ENCODE measurements at places on chromosomes 7 and 10.

DNA sequence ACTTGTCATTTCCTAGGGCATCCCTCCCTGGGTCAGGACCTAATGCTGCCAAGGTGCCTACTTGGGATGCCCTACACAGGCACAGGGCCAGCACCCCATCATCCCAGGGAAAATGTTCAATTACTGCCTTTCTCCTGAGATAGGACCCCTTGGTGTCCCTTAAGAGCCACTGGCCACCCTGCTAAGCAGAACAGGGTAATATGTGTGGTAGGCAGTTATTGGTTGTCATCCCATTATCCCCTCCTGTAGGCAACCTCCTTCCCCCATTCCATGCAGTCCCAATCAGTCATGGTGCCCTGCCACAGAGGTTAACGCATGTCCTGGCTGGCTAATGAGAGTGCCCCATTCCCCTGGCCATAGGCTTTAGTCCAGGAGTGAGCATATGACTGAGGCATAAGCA lies 53.2 kb downstream of the PRLHR start:
- DNase-seq = no peak

DNA sequence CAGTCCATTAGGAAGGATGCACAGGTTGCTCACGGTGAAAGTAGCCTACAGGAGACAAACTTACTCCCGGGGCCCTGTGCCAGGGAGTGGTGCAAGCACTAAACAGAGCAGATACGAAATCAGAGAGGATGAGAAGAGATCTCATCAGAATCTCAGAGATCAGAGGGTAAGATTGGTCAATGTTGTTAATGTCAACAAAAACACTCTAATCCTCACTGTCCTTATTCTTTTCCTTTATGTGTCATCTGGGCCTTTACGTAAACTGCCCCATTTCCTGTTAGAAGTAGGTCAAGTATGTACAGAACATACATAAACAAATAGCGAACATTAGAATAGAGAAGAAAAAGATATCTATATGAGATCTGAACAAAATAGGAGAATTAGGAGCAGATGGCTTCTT lies 163.1 kb downstream of the PPP1R17 start:
- no peak for DNase-seq

- no peak for DNase-seq
Observed at GRCh38 chr10:68364101-68364886, 31.6 kb upstream of the PBLD start.

DNA sequence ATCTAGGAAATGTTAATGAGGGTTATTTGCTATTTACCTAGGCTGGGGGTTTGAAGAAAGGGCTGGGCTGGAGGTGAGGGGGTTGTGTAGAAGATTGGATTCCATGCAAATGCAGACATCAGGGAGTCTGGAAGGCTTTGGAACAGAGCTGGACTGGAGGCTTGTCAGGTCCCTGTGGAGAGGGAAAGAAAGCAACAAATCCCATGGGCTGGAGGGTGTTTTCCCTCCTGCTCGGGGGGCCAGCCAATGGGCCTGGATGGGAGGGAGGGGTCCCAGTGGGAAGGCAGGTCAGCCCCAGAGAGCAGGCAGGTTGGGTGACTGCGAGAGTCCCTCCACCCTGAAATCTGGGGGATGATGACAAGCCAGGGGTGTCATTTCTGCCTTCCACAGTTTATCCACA lies 431.8 kb downstream of the RPS24 start:
- DNase-seq = no peak

DNA sequence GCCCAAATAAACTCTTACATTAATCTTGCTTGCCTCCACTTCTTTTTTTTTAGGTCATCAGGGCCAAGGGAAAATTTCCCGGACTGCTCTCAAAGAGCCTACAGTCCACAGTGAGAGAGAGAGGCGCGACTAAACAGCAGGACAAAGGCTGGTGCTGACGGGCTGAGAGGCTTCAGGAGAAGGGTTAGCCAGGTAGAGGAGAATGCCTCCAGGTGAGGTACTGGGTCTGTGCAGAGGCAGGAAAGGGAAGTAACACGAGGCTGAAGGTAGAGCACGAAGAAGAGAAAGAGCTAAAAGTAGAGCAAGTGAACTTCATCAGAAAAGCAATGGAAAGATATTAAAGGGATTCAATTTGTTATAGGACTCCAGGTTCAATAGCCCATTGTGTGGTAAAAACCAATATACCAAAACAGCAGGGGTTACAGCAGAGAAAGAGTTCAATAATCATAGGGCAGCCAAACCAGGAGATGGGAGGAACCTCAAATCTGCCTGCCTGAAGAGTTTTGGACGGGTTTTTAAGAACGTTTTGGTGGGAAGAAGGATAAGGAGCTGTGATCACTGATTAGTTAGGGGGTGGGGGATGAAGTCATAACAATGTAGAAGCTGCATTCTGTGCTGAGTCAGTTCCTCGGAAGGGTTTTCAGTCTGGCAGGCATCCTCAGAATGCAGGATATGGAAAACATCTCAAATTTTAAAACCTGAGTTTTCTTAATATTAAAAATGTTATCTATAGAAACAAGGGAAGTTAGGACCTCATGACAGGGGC lies 171.5 kb downstream of the AKR1D1 start:
- no peak for DNase-seq

GRCh38 chr10:103540722-103541121 lies 47.2 kb downstream of the NEURL1 start:
- DNase-seq = no peak

DNA sequence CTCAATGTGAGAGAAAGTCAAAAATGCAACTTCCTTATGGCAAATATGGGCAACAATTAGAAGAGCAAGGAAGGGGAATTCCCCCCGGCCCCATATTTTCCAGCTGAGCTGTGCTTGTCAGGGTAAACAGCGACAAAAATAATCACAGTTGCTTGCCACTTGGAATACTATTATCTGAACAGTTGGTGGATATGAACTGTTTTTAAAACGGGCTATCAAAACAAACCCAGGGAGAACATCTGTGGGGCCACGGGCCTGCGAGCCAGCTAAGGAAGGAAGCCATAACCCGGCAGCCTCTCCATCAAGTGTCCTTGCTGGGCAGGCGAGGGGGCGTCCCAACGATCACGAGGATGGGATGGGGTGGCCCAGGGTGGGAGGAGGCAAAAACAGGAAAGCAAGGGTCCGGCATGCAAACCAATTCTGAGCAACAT lies 228.4 kb downstream of the ARHGAP12 start:
- no peak for DNase-seq

GRCh38 chr10:44348496-44348895 lies 36.4 kb downstream of the CXCL12 start:
- DNase-seq = no peak

DNA sequence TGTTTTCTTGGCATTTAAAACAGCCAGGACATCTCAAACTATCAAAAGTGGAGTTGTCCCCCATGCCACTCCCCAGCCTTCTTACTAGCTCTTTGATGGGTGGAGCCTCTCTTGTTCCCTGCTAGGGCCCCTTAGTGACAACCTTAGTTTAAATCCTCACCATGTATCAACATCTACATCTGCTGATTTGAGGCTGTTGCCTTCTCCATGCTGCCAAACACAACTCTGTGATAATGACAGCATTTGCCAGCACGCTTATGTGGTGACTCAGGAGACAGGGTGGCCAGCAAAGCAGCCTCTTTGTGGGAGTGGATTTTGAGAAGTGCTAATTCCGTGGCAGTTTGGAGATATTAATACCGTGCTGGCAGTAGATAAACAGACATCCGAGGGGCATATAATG lies 145.4 kb downstream of the LRRC4 start:
- no peak for DNase-seq

- peak; percentile 9 for DNase-seq
Observed at GRCh38 chr7:129376076-129376777, 58.0 kb upstream of the STRIP2 start.

DNA sequence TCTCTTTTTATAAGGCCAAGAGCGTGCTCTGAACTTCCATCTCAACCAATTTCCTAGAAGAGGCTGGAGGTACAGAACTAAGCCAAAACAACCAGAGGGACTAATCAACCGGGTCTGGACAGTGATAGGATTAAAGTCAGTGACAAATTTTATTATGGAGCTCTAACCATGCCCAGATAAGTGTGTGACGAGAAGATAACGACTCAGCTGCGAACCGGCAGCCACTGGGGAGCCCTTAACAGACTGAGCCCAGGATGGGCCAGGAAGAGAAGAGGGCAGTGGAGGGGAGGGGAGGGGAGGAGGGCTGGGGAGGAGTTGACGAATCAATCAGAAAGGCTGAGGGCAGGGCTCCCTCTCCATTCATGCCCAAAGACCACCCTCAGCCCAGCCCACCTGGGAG lies 119.9 kb downstream of the PLXNA4 start:
- DNase-seq = no peak

DNA sequence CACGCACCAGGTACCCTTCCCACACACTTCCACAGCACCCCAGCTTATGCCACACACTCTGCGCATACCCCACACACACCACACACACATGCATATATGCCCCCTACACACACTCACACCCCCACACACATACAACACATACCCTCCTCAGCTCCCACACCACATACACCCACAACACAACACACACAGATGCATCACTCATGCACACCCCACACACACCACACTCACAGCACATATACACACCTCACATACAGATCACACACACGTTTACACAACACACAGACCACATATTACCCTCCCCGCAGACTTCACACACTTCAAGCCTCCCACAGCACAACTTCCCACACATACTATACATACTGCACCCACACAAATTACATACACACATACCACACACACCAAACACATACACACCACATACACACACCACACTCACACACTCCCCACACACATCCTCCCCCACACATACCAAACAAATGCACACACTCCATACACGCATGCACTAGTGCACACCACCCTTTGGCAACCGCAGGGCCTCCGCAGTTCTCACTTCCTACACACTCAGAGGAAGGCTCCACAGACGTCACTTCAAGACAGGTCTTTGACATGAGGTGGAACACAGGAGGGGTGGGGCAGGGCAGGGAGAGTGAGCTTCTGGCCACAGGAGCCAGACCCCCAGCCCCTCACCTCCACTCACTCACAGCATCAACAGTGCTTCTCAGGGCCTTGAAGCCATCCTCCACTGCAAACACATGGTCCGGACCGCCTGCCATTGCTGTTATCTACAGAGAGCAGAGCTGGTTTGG lies 18.5 kb upstream of the ANTXRL start:
- DNase-seq = peak; percentile 34

- DNase-seq = no peak
Observed at GRCh38 chr10:43882711-43883110, 234.0 kb upstream of the ZNF32 start.

- DNase-seq = no peak
Observed at GRCh38 chr10:119769886-119770285, 44.0 kb downstream of the INPP5F start.

DNA sequence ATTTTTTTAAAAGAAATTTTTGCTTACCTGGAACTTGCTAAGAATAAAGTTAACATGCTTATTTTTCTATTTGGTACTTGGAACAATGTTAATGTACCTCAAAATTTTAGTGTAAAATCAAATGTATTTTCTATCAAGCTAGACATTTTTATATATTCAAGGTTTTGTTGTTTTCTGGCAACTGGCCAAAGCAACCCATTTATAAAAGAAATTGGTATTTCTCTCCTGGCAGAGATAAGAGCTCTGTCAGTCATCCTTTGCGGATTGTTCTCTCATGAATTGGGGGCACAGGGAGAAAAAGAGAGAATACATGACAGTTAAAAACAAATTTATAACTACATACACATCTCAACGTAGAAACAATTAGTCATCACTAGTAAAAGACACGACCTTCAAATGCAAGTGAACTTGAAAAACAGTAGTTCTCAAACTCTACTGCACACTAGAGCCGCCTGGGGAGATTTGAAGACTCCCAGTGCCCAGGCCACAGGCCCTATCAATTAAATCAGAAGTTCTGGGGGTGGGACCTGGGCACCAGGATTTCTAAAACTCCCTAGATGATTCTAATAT lies 152.4 kb upstream of the LAMB4 start:
- no peak for DNase-seq

- DNase-seq = no peak
Observed at GRCh38 chr7:146926841-146927240, 810.2 kb downstream of the CNTNAP2 start.

DNA sequence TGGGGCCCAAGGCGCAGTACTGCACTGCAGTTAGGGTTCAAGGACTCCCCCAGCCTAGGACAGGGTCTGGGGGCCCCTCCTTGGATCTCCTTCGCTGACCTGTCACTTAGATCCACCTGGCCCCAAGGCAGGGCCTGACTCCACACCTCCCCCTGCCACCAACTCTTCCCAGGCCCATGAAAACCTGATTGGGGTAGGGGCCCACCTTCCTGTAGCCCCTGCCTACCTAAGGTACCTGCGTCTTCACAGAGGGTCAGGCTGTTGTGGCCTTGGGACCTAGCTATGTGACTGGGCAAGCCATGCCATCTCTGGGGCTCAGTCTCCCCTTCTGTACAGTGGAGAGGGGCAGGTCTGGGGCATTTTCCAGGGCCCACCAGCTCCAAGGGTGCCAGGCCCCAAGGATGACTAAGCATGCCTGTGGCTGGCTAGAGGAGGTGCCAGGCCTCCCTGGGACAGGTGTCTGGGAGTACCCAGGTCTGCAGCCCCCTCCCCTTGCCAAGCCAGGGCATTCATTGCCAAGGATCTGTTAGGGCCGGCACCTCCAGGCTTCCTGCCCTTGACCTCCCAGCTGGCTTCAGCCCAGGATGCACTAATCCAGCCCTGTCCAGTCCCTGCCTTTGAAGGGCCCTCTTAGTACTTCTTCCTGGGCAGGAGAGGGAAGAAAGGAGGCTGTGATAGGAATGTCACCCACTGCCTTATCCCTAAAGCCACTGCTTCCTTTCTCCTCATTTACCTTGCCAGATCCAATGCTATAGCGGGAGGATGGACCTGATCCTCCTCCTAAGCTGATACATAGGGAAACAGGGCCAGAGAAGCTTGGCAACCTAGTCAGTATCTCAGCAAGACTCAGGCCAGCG lies 1.3 kb downstream of the LIMK1 start:
- no peak for DNase-seq

DNA sequence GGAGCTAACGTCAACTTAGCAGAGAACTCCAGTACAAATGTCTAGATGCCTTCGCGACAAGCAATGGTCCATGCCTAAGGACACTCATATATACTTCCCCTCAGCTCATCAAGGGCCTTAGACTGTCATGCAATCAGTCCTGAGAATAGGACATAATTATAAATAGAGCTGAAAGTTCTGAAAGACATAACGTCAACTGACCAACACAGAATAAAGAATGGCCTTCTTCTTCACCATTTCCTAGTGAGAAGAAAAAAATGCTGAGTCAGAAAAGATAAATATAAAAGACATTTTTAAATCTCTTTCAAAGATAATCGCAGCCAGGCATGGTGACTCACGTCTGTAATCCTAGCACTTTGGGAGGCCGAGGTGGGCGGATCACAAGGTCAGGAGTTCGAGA lies 83.2 kb downstream of the ARMH3 start:
- no peak for DNase-seq

DNA sequence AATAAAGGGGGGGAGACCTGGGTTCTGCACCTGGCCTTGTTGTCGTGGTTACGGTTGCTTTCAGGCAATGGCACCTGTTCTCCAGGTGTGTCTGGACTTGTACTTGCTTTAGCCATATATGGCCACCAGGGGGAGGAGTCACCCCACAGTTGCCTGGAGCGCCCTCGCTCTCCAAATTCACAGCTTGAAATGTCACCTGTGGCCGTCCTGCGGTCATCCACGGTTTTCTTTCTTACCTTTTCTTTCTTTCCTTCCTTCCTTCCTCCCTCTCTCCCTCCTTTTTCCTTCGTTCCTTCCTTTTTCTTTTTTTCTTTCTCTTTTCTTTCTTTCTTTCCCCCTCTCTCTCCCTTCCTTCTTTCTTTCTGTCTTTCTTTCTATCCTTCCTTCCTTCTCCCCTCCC lies 157.2 kb upstream of the ZNF92 start:
- peak; percentile 51 for DNase-seq

All from T-helper 9 cell (primary cell).